IPS DF 19.7 (cell line): ENCODE measurements at places on chromosomes 3 and 15.

DNA sequence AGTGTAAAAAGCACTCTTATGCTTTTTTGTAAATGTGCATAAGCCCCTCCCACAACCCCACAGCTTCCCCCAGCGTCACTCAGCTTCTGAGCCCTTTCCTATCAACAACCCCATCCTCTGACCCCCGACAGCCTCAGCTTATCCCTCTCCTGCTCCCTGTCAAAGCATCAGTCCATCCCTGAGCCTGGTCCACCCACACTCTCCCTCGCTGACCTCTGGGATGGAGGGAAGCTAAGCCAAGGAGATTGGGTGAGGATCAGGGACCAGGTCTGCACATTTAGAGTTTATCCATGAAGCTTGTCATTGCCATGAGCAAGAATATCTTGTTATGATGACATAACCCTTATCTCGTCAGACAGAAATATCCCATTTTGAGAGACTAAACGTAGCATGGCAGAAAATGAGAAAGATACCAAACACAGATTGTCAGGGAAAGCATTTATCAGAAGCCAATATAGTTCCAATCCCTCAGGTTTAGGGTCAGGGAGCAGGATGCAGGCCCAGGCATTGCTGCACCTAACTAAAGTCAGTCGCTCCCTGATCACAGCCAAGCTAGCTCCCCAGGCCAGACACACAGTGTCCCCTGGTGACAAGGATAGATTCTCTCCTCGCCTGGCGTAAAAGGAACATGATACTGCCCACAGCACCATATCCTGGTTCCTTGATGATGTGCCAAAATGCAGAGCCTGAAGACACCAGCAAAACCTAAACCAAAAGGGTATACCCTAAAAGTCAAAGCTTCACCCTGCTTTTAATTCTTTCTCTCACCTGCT is 66.9 kb downstream of the DCLK3 start:
- no peak for DNase-seq

GRCh38 chr3:50401978-50402595 is 42.8 kb upstream of the TMEM115 start:
- no peak for DNase-seq

GRCh38 chr3:190545191-190545590 is 31.3 kb downstream of the IL1RAP start:
- no peak for DNase-seq

DNA sequence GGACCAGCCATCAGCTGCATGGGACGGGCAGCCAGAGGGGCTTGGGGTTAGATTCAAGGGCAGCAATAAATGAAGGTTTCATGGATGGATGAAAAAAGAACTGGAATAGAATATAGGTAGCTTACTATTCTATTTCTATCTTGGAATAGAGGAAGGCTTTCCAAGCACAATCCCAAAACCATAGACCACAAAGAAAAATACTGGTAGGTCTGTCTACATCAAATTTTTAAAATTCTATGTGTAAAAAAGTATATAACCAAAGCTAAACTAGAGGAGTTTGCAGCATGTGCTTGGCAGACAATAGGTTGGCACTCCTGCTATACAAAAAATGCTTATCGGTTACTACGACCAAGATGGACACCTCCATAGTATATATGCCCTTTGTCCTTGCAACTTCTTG is 7.2 kb upstream of the FBLN2 start:
- no peak for DNase-seq

DNA sequence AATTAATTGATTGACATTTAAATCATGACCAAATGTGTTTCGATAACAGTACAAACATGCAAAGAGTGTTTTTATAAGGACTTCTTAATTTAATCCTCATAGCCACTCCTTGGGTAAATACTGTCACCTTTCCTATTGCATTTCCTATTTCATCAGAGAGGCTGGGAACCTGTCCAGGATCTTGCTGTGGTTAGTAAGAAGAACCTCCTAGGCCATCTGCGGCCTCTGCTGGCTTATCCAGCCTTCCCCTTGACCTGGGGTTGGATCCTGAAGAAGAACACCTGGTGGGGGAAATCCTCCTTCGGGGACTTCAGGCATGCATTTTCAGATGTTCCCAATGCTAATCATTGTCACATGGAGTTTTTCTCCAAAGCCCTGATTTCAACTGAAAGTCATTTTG is 25.5 kb downstream of the GLDN start:
- no peak for DNase-seq
